ENCODE measurements at places on chromosomes 4 and X.

- no peak overlapping the region for H3K4me3 ChIP-seq
- H3K27ac ChIP-seq: no peak overlapping the region
- no peak for DNase-seq
- H3K4me1 ChIP-seq: peaks cover 2% of the 10 kb centered on the region
- H3K27me3 ChIP-seq: peaks cover 8% of the 10 kb centered on the region
Measured at GRCh38 chr4:140611854-140612253, 43.1 kb upstream of the UCP1 start.

- no peak overlapping the region for H3K27ac ChIP-seq
- no peaks in the 10 kb centered on the region for H3K27me3 ChIP-seq
- no peaks in the 10 kb centered on the region for H3K36me3 ChIP-seq
- peaks cover 4% of the 10 kb centered on the region for H3K4me1 ChIP-seq
Measured at GRCh38 chr4:71110499-71110898, 117.0 kb downstream of the DCK start.

GRCh38 chr4:4726051-4726450 is 133.4 kb upstream of the MSX1 start:
- no peak overlapping the region for H3K27ac ChIP-seq
- H3K36me3 ChIP-seq: peaks cover 3% of the 10 kb centered on the region
- H3K27me3 ChIP-seq: no peaks in the 10 kb centered on the region
- H3K4me3 ChIP-seq: no peak overlapping the region

- H3K27me3 ChIP-seq: peaks cover 7% of the 10 kb centered on the region
- no peak overlapping the region for H3K4me3 ChIP-seq
- H3K27ac ChIP-seq: no peak overlapping the region
- H3K4me1 ChIP-seq: peaks cover 14% of the 10 kb centered on the region
- no peaks in the 10 kb centered on the region for H3K36me3 ChIP-seq
Measured at GRCh38 chr4:99405433-99406115, 29.6 kb downstream of the ADH7 start.

GRCh38 chr4:17367201-17367600 is 144.7 kb downstream of the QDPR start:
- H3K4me1 ChIP-seq: no peaks in the 10 kb centered on the region
- DNase-seq: no peak
- peaks cover 4% of the 10 kb centered on the region for H3K27me3 ChIP-seq
- no peak overlapping the region for H3K27ac ChIP-seq

GRCh38 chr4:40316333-40316781 is 18.8 kb upstream of the CHRNA9 start:
- peaks cover 42% of the 10 kb centered on the region for H3K4me1 ChIP-seq
- H3K4me3 ChIP-seq: peak overlapping the region; percentile 85
- H3K27me3 ChIP-seq: no peaks in the 10 kb centered on the region
- H3K36me3 ChIP-seq: no peaks in the 10 kb centered on the region
- peak overlapping the region; percentile 95 for H3K27ac ChIP-seq
- DNase-seq: peak; percentile 66

DNA sequence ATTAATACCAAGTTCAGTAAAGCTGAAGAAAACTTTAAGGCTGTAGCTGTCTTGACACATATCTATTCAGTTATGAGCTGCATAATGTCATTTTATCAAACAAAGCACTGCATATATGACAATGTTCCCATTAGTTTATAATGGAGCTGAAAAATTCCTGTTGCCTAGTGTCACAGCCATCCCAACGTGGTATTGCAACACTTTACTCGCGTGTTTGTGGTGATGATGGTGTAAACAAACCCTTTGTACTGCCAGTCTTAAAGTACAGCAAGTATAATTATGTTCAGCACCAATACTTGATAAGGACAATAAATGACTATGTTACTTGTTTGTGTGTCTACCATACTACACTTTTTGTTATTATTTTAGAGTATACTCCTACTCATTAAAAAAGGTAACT is 1415.6 kb upstream of the PCDH7 start:
- H3K27ac ChIP-seq: no peak overlapping the region
- H3K36me3 ChIP-seq: no peaks in the 10 kb centered on the region
- no peak for DNase-seq
- H3K4me1 ChIP-seq: no peaks in the 10 kb centered on the region
- no peak overlapping the region for H3K4me3 ChIP-seq

GRCh38 chrX:2677764-2678163 is 13.3 kb upstream of the CD99 start:
- H3K27me3 ChIP-seq: peaks cover 19% of the 10 kb centered on the region
- DNase-seq: no peak
- H3K27ac ChIP-seq: no peak overlapping the region

DNA sequence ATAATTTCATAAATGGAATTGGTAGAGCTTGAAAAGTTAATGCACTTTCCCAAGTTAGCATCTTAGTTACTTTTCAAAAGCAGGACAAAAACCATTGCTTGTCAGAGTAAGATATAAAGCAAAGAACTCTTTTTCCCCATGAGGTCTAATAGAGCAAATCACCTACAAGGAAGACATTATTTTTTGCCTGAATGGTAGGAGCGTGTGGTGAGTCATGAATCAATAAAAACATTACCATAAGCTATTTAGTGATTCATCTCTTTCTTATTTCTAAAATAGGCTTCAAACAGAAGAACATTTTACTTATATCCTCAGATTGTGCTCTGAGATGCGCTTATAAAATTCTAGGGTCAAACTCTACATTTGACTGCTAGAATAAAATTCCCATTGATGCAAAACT is 109.4 kb upstream of the GPRIN3 start:
- no peaks in the 10 kb centered on the region for H3K36me3 ChIP-seq
- peaks cover 1% of the 10 kb centered on the region for H3K4me1 ChIP-seq

- DNase-seq: no peak
- H3K4me3 ChIP-seq: no peak overlapping the region
- H3K36me3 ChIP-seq: no peaks in the 10 kb centered on the region
- H3K4me1 ChIP-seq: no peaks in the 10 kb centered on the region
- H3K27ac ChIP-seq: no peak overlapping the region
- no peaks in the 10 kb centered on the region for H3K27me3 ChIP-seq
Measured at GRCh38 chrX:142076633-142077032, 128.5 kb downstream of the MAGEC2 start.

- no peaks in the 10 kb centered on the region for H3K36me3 ChIP-seq
- peaks cover 12% of the 10 kb centered on the region for H3K4me1 ChIP-seq
- H3K27ac ChIP-seq: peak overlapping the region; percentile 93
- DNase-seq: no peak
Measured at GRCh38 chrX:52261125-52261462, 76.4 kb downstream of the MAGED4 start.

- H3K4me3 ChIP-seq: no peak overlapping the region
- peaks cover 14% of the 10 kb centered on the region for H3K4me1 ChIP-seq
- peaks cover 19% of the 10 kb centered on the region for H3K36me3 ChIP-seq
- H3K27me3 ChIP-seq: no peaks in the 10 kb centered on the region
- DNase-seq: no peak
- H3K27ac ChIP-seq: peak overlapping the region; percentile 36
Measured at GRCh38 chrX:24515447-24515846, 50.4 kb downstream of the PDK3 start.

DNA sequence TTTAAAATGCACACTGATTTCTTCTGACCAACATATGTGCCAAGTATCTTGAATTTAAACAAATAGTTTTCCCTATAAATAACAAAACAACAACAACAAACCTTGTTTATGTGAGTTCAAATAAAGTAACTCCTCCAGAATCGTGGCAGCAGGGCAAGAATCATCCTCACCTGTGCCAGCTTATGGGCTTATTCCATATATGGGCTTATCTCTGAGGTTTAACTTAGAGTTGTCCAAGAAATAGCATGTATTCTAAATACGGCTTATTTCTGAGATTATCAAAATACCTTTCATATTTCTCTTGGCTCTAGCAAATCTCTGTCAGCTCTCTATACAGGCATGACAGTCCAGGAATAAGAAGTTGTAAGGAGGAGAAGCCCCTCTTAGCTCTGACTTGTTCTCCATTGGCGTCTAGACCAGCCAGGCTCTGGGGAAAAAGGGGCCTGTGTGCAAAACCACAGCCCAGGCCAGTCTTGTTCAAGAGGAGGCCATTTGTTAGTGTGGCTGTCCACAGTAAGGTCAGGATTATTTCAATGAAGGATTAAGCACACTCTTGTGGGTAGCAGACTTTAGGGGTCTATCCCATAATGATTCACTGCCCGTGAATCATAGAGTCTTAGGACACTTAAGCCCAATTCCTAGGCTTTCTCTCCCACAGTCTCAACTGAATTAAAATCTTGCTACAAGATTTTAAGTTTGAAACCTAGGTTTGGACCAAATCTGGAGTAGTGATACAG is 63.2 kb downstream of the FRAS1 start:
- no peaks in the 10 kb centered on the region for H3K27me3 ChIP-seq
- no peaks in the 10 kb centered on the region for H3K4me1 ChIP-seq
- H3K4me3 ChIP-seq: no peak overlapping the region
- H3K27ac ChIP-seq: no peak overlapping the region
- DNase-seq: no peak

DNA sequence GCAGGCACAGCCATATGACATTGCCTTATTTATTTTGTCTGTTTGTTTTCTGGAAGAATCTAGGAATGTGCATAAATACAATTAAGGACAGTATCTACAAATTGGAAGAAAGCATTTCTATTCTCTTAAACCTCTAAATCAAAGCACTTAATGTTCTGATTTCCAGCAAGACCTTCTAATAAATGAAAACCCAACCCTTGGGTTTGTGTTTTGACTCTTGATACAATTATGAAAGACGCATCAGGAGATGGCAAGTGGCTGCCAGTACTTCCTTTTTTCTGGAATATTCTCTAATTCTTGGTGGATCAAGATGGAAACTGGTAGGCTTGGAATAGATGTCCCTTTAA is 437 bp upstream of the CPE start:
- H3K4me1 ChIP-seq: peaks cover 5% of the 10 kb centered on the region
- H3K4me3 ChIP-seq: peak overlapping the region; percentile 70
- DNase-seq: no peak
- no peak overlapping the region for H3K27ac ChIP-seq
- H3K27me3 ChIP-seq: peaks cover 78% of the 10 kb centered on the region
- no peaks in the 10 kb centered on the region for H3K36me3 ChIP-seq

GRCh38 chrX:70166601-70167590 is 10.4 kb upstream of the DGAT2L6 start:
- peaks cover 14% of the 10 kb centered on the region for H3K36me3 ChIP-seq
- no peak overlapping the region for H3K4me3 ChIP-seq
- H3K27ac ChIP-seq: no peak overlapping the region
- H3K27me3 ChIP-seq: no peaks in the 10 kb centered on the region
- H3K4me1 ChIP-seq: peaks cover 8% of the 10 kb centered on the region
- peak; percentile 9 for DNase-seq

GRCh38 chr4:108384544-108384943 is 215.8 kb upstream of the LEF1 start:
- peaks cover 4% of the 10 kb centered on the region for H3K4me1 ChIP-seq
- DNase-seq: no peak
- H3K4me3 ChIP-seq: no peak overlapping the region
- peaks cover 40% of the 10 kb centered on the region for H3K27me3 ChIP-seq

DNA sequence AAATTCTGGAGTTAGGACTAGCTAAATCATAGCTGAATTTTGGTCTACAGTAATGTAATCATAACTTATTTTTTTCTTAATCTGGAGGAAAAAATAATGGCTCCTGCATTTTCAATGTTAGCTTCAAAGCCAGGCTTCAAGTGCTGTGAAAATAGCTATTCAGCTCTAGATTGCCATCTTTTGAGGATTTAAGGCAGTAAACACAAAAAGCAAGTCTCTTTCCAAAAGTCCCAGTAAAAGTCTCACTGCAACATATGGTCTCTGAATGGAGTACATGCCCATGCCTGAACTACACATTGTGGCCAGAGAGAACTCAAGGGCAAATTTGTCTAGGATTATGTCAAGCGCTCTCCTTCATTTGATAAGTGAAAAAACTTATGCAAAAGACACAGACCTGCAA is 720.9 kb downstream of the FSTL5 start:
- no peaks in the 10 kb centered on the region for H3K27me3 ChIP-seq
- H3K36me3 ChIP-seq: no peaks in the 10 kb centered on the region
- H3K27ac ChIP-seq: no peak overlapping the region
- DNase-seq: no peak
- no peaks in the 10 kb centered on the region for H3K4me1 ChIP-seq

DNA sequence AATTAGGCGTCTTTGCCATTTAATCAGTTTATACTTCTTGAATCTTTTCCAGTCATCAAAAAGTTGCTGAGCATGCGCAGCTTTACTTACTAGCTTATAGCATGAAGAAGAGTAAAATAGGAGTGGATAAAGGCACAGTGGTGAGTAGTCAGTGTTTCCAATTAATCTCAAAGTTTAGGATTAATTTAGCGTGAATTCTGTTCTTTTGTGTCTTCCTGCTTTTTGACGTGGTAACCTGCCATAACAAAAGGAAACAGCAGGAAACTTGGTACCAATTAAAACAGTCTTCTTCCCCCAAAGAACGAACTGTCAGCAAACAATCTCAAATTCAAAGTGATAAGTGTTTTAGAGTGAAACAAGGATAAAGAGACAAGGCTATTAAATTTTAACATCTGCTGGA is 61.9 kb downstream of the TET2 start:
- DNase-seq: no peak
- no peak overlapping the region for H3K27ac ChIP-seq
- no peaks in the 10 kb centered on the region for H3K4me1 ChIP-seq
- peaks cover 21% of the 10 kb centered on the region for H3K36me3 ChIP-seq
- no peaks in the 10 kb centered on the region for H3K27me3 ChIP-seq

- H3K27me3 ChIP-seq: no peaks in the 10 kb centered on the region
- H3K27ac ChIP-seq: no peak overlapping the region
- no peak for DNase-seq
- H3K36me3 ChIP-seq: peaks cover 54% of the 10 kb centered on the region
Measured at GRCh38 chrX:9503261-9503660, 38.4 kb downstream of the TBL1X start.

DNA sequence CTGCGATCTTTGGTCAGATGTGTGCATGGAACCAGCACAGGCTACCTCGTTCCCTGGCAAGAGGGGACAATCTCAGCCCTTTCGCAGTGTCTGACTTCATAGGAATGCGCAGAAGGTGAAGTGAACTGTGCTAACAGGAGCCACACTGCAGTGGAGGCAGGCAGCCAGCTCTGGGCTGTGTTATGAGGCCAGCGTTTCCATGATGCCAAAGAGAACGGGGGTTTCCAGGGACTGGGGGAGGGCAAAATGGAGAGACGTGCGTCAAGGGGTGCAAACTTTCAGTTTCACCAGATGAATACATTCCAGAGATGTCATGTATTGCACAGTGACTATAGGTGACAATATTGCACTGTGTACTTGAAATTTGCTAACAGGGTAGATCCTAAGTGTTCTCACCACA is 30.4 kb downstream of the CLDN34 start:
- H3K4me3 ChIP-seq: peak overlapping the region; percentile 27
- peak overlapping the region; percentile 67 for H3K27ac ChIP-seq
- H3K4me1 ChIP-seq: peaks cover 8% of the 10 kb centered on the region
- H3K27me3 ChIP-seq: no peaks in the 10 kb centered on the region
- DNase-seq: peak; percentile 76
- no peaks in the 10 kb centered on the region for H3K36me3 ChIP-seq

DNA sequence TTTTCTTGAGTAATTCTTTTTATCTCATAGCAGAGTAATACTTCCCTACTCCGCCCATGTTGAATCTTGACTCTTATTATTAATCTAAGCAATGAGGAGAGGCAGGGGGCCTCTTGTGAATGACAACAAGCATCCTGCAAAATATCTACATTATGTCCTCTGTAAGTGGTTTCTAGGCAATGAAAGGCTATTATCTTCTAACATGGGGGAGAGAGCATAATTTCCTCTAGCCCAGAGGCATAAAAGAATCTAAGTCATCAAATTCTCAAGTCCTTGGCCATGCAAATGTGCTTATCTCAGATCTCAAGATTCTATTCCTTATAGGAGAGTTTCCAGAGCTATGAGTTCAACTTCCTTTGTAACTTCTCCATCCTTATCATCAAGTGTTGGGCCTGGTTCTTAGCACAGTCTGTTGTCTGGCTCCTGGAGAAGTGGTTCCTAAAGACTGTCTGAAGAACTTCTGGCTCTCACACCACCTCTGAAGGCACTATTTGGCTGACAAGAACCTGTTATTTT is 423.1 kb upstream of the INTU start:
- no peaks in the 10 kb centered on the region for H3K27me3 ChIP-seq
- H3K36me3 ChIP-seq: no peaks in the 10 kb centered on the region
- no peak for DNase-seq
- no peak overlapping the region for H3K27ac ChIP-seq
